ENCODE measurements at places on chromosomes 7 and 10. TPM values are rescaled to one million over a fixed set of nuclear protein-coding genes. Genes with fewer than 3 reads are reported as not detected.

- no peak for DNase-seq
Observed at GRCh38 chr10:78955206-78955605, 113.6 kb upstream of the ZMIZ1 start.

The FAM237B gene
- not detected for total RNA-seq

The EBF3 gene
- total RNA-seq, result 0.23 TPM

The NOM1 gene
- total RNA-seq, result 15.9 TPM

GRCh38 chr10:86286236-86287109, 80.1 kb downstream of the GRID1 start:
- DNase-seq, result no peak

DNA sequence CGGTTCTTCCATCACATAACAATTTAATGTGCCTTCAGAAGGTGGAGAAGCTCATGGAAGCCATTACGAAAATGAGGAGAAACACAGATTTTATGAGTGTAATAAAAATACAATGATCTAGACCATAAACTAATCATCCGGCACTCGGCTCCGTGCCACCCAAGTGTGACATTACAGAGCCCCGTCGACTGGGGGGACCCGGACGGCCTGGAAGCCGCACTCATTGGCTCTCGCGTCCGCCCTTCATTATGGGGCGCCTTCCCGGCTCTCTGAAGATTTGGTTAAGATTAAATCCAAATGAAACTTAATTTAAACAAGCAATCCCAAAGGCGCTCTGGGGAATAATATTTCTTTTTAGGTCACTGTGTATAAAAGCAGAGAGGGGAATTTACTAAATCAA, 242.6 kb downstream of the DNAJB6 start:
- peak; percentile 84 for DNase-seq

DNA sequence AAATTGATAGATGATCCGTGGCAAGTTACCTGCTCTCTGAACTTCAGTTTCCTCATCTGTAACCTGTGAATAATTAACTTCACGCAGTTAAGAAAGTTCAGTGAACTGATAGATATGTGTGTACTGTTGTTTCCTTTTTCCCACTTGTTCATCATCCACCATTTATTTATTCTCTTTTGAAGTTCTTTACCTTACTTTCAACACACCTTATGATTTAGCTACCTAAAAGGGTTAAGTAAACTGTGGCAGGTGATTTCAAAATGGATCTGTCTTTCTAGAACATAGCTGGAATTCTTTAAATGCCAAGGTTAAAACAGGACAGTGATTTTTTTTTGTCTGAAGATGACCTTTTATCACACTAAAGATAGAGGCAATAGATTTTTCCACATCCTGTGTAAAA, 27.4 kb upstream of the MALRD1 start:
- DNase-seq, result no peak

DNA sequence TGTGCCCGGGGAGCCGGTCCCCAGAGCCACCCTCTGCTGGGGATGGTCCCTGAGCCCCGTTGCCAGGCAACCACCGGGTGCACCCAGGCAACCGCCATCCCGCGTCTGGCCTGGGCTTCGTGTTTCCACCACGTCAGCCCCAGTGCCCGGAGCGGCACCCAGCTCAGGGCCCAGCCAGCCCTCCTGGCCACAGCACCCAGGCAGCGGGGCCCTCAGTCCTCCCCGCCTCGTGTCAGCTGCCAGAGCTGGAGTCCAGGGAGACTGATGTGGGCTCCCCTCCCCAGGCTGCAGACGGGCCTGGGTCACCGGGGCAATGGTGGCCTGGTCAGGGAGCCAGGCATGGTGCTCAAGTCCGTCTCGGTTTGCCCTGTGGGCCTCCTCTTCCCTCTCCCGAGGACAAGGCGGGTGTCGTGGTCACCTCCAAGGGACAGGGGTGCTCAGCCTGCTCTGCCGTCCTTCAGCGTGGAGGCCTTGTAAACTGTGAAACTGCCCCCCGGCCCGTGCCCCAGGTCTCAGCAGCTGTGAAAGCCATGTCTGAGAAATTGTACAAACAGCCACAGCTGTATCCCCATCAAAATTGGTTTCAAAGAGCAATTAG, 72.5 kb downstream of the MICALL2 start:
- no peak for DNase-seq

The MMRN2 gene
- total RNA-seq, result 5.7 TPM

DNA sequence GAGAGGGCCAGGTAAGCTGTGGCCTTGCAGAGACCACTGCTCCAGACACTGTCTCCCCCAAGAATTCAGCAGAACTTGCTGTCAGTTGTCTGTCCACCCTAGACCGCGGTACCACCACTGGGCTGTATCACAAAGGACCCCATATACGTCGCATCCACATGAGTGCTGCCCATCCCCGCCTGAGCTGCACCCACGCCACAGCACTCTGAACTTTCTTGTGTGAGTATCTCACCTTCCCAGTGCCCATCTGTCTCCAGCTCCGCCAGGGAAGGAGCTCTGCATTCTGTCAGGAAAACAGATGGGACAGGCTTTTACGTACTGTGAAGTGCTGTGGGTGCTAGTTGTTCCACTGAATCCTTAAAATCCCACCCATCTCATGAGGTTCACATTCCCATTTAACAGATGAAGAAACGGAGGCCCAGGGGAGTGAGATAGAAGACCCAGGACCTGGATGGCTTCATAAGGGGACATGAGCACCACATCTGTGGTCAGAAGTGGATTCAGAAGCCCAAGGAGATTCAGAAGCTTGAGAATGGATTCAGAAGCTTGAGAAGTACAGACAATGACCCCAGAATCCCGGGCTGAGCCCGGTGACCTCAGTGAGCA, 102.5 kb upstream of the ZMIZ1 start:
- DNase-seq, result peak; percentile 8

Data from mucosa of descending colon (tissue), 3 donors.